Stimulated activated CD8-positive, alpha-beta memory T cell treated with anti-CD3 and anti-CD28 coated beads, Interleukin-7, amount 100 ng/mL, for 1 hour (primary cell): ENCODE measurements at places on chromosomes 11 and 22.

DNA sequence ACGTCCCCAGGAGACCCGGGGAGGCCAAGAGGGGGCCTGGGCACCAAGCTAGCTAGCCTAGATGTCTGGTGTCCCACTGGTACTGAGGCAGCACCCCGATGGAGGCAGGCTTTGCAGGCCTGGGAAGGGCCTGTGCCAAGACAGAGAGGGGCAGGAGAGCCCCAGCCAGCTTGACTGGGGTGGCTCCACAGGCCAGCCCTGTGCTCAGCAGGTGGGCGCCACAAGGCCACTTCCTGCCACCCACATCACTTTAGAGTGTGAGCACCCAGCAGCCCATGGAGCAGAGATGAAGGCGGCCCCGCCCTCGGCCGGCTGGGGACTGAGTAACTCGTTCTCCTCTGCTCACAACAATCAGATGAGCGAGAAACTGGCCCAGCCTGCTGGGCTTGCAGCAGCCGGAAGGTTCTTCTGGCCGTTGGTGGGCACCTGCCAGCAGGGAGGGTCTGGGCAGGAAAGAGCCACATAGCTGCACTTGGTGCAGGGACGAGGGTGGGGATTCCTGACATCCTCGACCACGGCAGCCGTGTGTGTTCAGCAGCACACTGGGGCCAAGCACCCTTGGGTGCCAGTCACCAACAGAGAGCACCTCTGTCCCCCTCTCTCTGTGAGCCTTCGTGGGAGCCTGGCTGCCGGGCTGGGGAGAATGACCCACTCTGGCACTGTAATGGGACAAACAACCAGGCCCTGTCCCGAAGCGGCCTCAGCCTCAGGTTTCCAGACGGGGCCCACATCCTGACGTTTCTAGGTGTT lies 7.6 kb downstream of the OSBPL5 start:
- DNase-seq, result no peak

DNA sequence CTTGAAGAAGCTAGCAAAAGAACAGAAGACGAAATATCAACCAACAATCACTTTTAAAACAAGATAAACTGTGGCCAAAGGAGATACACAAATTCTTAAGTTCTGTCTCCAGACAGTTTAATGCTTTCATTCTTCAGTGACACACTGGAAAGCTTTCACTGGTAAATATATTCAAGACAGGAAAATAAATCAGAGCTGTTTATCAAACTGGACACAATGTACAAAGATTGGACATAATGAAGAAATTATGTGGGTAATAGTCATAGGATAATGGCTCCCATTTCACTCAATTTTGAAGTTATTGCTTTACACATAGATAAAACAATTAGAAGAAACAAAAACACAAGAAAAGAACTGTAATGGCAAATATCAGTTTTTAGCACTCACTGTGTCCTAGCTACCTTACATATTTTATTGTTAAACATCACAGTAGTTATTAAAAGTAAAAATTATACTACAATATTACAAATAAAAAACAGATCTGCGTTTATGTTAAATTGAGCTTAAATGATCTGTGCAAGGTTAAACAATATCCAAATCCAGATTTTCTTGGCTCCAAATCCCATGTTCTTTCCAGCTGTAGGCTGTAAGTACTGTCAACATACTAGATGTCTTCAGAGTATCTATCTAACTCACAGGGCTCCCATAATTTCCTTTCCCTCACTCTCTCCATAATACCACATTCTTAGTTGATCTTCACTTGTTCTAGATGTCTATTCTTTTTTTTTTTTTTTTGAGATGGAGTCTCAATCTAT lies 38.6 kb upstream of the NOX4 start:
- DNase-seq, result no peak

GRCh38 chr11:78318321-78319114 lies 99.1 kb downstream of the GAB2 start:
- no peak for DNase-seq

- no peak for DNase-seq
Observed at GRCh38 chr11:10476927-10477689, 22.0 kb downstream of the AMPD3 start.

- DNase-seq, result no peak
Observed at GRCh38 chr11:3867209-3868091, 12.0 kb downstream of the STIM1 start.

GRCh38 chr11:16394947-16395346 lies 38.6 kb upstream of the SOX6 start:
- DNase-seq, result no peak

DNA sequence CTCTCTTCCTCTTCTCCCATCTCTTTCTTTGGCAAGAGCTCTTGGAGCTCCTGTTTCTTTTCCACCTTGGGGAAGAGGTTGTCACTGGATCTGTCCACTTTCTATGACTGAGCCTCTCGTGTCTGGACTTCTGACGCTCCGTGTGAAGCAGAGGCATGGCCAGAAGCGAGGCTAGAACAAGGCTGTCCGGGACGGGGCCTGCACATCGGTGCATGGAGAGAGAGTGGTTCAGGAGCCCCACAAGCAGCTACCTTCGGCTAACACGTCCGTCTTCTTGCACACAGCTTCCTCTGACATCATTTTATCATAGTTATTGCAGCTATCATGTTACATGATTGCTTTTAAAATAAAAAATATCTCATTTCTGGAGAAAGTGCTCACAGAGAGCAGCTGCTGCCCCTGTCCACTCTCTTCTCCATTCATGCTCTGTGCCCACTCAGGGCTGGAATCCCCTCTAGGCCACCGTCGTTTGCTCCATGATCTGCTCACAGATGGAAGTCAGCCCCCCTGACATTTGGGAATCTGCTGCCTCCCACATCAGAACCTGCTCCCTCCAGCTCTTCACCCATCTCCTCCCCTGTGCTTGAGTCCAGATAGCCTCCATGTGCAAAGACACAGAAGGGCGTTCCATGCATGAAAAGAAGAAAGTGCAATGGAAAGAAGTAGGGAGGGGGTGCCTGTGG lies 308.4 kb downstream of the NTM start:
- no peak for DNase-seq

- DNase-seq, result no peak
Observed at GRCh38 chr22:22923930-22924329, 36.3 kb downstream of the IGLL5 start.

DNA sequence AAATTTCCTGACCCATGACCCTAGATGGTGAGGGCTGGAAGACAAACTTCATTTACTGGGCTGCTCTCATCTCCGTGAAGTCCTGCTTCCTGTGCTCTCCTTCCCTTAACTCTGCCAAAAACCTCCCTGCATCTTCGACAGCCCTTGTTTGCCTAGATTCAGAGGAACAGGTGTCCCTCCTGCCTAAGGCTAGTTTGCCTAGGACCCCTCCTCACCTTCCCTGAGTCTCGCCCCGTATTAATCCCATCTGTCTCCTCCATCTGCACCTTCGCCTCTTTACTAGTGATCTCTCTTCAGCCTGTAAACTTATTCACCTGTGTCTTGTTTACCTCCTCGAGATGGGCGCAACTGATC lies 33.1 kb downstream of the EIF3F start:
- no peak for DNase-seq

- DNase-seq, result no peak
Observed at GRCh38 chr11:35390737-35391682, 28.3 kb downstream of the SLC1A2 start.

DNA sequence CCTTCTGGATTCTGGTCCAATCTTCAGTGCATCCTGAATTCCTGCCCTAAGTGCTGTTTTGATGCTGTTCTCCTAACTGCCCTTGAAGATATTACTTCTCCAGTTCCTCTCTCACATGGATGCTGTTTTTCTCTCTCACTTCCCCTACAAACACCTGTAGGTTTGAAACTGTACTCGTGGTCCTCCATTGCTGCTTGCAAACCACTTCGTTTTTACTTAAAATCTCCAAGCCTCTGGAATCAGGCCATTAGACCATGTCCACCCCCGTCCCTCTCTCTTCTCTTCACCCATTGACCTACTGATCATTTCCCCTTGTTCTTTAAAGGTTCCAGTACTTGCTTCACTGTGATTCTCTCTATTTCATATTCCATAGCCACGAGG lies 988.1 kb downstream of the NTM start:
- no peak for DNase-seq

- no peak for DNase-seq
Observed at GRCh38 chr11:132311703-132312102, 941.3 kb downstream of the NTM start.

- no peak for DNase-seq
Observed at GRCh38 chr11:96335388-96335787, 7.6 kb downstream of the MAML2 start.

DNA sequence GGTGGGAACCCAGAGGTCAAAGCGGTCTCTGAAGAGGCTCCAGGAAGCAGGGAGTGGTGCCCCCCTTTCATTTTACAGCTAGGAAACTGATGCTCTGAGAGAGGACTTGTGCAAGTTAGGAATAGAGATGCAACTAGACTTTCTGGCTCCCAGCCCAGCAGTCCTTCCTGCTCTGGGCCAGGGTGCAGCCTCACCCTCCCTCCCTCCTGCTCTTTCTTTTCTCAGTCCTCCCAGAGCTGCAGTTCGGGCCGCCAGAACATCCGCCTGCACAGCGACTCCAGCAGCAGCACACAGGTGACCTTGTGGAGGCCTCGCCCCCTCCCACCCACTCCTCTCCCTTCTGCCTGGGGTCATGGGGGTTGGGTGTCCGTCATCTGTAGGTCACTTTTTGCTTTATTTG lies 51.5 kb downstream of the LHFPL7 start:
- DNase-seq, result no peak

DNA sequence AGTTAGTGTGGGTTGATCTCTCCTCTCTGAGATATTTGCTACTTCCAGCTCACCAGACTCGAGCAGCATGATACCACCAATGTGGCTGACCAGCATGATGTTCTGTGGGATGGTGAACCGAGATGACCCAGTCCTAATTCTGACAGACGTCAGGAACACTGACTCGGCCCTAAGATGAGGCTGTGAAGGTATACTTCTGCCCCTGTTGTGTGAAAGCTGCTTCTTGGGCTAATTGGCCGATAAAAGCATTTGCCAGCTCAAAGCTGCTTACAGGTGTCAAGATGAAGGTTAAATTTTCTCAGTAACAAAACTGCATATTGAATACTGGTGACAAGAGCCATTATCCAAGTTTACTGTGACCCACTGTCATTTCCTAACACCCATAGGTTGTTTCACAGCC lies 151.4 kb downstream of the BRD1 start:
- no peak for DNase-seq

DNA sequence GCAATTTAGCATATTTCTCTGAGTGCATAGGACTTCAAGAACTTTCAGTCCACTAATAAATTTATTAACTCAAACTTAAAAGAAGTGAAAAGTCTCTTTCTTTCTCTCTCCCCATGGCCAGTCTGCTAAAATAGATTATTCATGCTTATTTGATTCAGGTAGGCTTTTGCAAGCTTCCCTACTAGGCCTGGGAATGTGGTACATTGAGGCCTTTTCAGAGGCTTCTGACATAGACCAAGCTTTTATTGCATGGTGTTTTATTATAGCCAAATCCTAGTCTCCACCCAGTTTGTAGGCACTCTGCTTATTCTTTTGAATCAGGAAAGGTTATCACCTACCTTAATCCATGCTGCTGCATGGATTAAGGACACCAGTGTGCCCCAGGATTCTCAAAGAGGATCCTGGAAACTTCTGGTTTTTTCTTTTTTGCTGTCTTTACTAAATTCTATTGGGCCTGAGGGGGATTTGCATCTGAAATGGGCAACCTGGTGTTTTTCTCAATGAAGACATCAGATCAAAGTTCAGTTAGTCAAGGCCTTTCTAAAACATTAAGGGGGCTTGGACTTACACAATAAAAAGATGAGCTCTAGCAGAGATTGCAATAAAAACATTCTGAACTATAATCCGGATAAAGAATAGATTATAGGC lies 92.2 kb downstream of the ELP4 start:
- no peak for DNase-seq

GRCh38 chr11:78834886-78835285 lies 260.2 kb upstream of the NARS2 start:
- no peak for DNase-seq

DNA sequence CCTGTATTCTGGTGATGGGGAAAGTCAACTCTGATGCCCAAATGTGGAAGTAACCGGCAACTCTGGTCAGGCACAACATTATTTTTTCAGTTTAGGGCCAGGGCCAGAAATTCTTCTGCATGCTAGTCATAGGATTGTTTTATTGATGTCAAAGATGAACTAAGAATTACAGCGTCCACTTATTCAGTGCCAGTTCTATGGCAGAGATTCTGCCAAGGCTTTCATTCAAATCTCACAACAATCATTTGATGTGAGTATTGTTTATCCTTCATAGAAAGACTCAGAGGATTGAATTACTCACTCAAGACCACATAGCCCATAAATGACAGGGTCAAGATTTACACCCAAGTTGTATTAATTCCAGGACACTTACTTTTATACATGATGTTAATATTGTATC lies 87.7 kb downstream of the TMPRSS5 start:
- no peak for DNase-seq

GRCh38 chr11:3169255-3170043 lies 4.3 kb upstream of the OSBPL5 start:
- no peak for DNase-seq

GRCh38 chr11:14148653-14149273 lies 186.2 kb downstream of the SPON1 start:
- no peak for DNase-seq

DNA sequence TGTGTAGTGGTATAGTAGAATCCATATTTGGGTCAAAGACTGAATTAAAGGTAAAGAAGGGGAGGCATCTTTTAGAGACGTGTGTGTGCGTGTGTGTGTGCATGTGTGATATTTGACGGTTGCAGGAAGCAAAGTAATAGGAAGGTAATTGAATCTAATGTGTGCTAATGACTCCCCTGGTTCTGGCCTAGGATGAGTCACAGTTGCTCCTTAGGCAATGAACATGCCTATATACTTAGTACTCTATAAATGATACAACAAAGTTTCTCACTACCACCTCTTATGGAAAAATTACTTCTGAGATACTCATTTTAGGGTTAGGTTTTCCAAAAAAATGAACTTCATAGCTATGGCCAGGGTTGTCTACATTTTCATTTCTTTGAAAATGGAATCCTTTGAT lies 409.6 kb downstream of the GUCY1A2 start:
- DNase-seq, result no peak

GRCh38 chr11:35478471-35479091 lies 46.8 kb downstream of the PAMR1 start:
- no peak for DNase-seq

DNA sequence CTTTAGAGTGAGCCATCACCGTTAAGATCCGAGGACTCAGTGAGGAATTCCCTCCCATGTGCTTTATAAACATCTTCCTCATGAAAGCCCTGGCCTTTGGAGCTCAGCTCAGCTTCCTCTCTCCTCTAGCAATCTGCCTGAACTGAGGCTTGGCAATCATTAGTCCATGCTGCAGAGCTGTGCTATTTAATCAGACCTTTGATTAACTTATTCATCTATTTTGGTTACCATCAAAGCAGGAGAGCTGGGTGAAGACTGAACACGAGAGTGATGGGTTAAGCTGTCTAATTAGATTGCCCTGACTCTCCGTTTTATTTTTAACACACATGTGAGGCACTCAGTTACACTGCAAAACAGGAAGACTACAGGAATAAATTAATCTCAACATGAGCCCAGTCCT lies 351.3 kb downstream of the LARGE1 start:
- no peak for DNase-seq

GRCh38 chr22:47284822-47285221 lies 522.4 kb downstream of the TBC1D22A start:
- DNase-seq, result no peak

- no peak for DNase-seq
Observed at GRCh38 chr11:11427140-11427539, 74.1 kb upstream of the CSNK2A3 start.
